Activated T-cell treated with anti-CD3 and anti-CD28 coated beads, Interleukin-2, amount 50 U/mL, for 4 hours (primary cell): ENCODE measurements at places on chromosomes 1 and 21. TPM values are rescaled to one million over a fixed set of nuclear protein-coding genes. Genes with fewer than 3 reads are reported as not detected.

Gene GNPAT
- total RNA-seq: 39.8 TPM

Gene SAMD11
- total RNA-seq: not detected

- DNase-seq: no peak
Measured at GRCh38 chr1:220527279-220527907, 543 bp upstream of the MARK1 start.

DNA sequence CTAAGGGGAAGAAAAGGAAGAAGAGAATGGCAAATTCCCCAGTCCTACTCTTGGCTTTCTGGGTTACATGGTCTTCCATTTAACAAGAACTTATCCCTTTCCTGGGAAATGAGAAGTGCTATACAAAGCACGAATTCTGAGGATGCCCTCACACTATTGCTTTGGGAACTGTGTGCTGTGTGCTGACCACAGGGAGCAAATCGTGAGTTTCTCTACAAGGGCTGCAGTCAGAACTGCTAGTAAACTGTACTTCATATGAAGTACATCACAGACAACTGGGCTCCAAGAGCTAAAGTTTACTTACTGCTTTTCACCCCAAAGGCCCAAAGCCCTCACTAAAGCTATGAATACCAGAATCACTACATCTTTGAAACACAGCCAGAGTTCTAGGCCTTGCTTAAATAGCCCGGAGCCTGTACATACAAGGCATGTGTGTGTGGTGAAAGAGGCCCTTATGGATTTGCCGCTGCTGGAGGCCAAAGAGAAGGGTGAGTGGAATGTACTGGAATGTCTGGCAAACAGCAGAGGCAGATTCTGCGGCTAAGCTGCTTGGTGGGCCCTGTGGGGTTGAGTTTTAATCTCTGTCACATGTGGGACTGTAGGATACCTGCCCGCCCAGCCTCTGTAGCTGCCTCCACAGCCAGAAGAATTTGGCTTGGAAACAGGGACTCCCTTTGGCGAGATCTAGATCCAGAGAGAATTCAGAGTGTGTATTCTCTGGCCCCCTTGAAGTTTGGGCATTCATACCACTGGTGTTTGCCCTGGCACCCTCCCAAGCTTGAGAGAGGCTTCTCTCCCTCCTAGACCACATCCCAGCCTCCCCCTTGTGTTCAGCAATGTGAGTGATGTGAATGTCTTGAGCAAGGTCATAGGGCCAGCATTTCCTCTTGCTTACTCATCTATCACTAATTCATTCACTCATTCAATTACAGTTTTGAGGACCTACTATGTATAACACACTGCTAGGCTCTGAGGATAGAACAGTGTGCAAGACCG, 21.9 kb upstream of the TRIM67 start:
- no peak for DNase-seq

GRCh38 chr1:171787686-171788480, 6.4 kb downstream of the METTL13 start:
- DNase-seq: no peak

DNA sequence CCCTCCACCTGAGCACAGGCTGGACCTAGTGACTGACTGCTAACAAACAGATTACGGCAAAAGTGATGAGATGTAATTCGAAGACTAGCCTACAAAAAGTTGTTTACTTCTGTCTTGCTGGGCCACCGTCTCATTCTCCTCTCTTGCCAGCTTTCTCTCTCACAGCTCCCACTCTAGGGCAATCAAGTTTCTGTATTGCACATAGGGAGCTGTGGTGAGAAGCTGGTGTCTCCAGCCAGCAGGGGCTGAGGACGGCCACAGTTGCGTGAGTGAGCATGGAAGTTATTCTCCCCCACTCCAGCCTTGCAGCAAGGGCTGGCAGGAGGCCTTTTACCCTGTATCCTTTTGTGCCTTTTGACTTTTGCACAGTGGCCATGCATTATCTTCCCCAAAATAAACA, 8.6 kb upstream of the COL6A2 start:
- DNase-seq: no peak

DNA sequence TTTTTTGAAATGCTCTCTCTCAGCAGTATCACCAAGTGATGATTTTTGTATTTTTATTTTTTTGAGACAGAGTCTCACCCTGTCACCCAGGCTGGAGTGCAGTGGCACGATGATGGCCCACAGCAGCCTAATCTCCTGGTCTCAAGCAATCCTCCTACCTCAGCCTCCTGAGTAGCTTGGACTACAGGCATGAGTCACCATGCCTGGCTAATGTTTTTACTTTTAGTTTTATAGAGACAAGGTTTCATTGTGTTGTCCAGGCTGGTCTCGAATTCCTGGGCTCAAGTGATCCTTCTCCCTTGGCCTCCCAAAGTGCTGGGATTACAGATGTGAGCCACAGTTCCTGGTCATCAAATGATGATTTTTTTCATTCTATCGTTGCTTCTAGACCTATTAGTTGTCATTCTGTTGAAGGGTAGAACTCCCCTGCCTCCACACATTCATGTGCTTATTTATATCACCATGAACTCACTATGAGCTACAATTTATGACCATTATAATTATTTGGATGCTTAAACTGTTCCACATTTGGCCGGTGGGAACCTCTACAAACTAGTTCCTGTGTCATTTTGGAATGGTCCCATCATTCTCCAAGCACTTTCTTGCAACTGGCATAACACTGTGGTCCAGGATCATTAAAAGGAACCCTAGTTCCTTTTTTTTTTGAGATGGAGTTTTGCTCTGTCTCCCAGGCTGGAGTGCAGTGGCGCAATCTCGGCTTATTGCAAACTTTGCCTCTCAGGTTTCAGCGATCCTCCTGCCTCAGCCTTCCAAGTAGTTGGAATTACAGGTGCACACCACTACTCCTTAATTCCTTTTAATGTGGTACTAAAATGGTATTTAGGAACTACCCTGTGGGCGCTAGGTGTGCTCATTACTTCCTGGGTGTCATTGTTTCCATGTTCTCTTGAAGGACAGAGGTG, 20.2 kb upstream of the TOR3A start:
- DNase-seq: no peak

DNA sequence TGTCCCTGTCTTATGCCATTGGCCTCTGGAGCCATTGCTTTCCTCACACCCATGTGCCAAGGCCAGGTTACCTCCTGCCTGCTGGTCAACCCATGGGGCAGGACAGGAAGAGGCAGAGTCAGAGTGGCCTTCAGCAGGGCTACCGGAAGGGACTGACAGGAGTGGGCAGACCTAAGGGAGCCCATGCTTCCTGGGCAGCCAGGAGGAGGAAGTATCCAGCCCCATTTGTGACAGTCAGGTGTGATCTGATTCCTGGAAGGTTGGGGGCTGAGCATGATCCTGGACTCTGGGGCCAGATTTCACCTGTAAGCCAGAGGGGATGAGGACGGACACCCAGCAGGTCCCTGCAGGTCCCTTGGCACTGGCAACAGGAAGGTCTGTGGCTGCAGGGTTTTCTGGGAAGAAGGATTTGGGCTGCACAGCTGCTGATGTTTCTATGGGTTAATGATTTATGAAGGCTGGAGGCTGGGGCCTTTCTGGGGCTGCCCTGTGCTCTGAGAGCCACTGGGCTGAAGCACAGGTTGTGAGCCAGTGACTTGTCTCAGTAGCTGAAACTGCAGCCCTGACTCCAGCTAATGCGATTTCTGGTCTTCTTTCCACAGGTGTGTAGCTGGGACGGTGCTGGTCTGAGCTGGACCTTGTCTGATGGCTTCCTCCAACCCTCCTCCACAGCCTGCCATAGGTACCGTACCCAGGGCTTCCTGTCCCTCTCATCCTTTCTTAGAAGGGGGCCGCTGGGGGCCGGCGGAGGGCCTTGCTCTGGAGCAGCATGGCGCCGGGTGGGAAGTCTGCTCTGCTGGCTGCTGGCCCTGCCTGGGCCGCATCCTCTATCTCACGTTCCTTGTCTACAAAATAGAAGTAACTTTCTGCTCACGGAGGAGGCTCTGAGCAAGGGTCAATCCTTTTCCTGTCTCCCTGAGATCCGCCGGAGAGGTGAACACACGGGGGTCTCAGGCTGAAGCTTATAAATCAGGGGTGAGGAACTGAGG, 40.7 kb downstream of the ARHGEF10L start:
- no peak for DNase-seq

- DNase-seq: no peak
Measured at GRCh38 chr1:163191301-163191700, 11.4 kb downstream of the RGS5 start.

GRCh38 chr1:206800411-206800810, 28.1 kb upstream of the IL10 start:
- no peak for DNase-seq

- DNase-seq: no peak
Measured at GRCh38 chr1:19365721-19366120, 53.6 kb downstream of the SLC66A1 start.

DNA sequence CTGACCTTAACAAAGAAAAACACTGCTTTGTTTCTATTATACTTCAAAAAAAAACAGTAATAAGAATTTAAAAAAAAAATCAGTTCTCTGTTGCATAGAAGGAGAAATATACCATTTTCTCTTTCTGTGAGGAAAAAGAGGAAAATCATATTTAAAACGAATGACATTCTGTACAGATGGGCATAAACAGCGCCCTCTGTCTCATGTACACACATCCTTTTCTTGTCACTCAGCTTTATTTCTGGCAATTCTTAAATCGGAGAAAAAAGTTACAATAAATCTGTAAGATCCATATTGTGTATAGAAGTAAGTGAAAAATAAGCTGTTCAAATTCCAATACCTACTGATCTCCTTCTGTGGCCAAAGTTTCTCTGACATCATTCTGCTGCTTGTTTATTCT, 245.4 kb downstream of the SMYD3 start:
- no peak for DNase-seq

GRCh38 chr1:53615101-53615500, 123.9 kb downstream of the GLIS1 start:
- DNase-seq: no peak

DNA sequence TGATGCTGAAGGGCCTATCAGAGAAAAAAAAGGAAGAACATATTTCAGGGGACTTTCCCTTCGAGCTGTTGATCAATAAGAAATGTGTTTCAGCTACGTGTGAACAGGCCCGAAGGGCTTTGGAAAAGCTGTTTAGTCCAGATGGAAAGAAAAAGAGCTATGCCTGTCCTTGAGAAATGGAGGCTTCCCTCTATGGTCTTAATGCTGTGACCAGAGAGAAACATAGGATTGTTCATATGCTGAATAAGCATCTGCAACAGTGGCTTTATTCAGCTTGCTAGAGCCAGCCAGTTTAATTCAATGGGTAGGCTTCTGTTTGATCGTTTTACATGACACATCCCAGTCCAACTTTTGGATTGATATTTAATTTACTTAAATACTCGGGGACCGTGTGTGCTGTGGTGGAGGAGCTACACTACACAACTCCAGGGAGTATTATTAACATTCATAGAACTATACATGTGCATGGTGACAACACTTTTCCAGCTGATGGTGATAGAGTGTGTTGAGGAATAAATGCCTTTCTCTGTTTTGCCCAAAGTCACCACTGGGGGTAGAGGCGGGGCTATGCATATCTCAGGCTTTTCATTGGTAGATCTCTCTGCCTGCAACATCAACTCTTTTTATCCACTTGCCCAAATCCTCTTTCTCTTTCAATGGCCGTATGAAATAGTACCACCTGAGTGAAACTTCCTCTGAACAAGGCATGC, 106.7 kb upstream of the C8B start:
- DNase-seq: no peak

- no peak for DNase-seq
Measured at GRCh38 chr1:200437556-200438203, 27.8 kb upstream of the ZNF281 start.
